ENCODE measurements at places on chromosomes 6 and 20.

GRCh38 chr6:133017581-133017980 lies 203.2 kb downstream of the RPS12 start:
- no peak for DNase-seq

DNA sequence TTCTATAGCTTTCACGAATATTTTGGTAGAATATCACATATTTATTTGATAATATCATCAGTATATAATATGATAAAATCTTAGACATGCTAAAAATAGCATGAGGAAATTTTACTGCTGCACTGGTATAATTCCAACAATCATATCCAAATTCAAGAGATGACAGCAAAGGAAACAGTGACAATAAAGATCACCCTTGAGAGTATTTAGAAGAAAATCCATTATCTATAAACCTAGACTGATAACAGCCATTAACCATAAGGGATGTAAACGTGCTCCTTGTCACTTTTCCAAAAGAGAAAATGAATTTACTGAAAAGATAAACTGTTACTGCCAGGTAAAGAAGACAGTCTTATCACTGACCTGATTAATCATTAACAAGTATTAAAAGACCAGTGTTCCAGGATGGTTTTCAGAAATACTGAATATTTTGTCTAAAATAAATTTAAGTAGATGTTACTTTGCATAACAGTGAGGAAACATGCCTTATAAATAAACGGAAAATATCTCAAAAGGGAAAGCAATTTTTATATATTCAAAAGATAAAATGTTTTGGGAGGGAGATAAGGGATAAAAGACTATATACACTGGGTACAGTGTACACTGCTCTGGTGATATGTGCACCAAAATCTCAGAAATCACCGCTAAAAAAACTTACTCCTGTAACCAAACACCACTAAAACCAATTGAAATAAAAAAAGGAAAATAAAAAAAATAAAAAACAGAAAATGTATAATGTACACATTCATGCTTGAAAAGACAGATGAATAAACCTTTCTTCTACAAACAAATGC lies 1704.7 kb downstream of the HACE1 start:
- DNase-seq, result no peak

- no peak for DNase-seq
These were observed 146.5 kb downstream of the ZDHHC14 start for GRCh38 chr6:157527471-157527907.

DNA sequence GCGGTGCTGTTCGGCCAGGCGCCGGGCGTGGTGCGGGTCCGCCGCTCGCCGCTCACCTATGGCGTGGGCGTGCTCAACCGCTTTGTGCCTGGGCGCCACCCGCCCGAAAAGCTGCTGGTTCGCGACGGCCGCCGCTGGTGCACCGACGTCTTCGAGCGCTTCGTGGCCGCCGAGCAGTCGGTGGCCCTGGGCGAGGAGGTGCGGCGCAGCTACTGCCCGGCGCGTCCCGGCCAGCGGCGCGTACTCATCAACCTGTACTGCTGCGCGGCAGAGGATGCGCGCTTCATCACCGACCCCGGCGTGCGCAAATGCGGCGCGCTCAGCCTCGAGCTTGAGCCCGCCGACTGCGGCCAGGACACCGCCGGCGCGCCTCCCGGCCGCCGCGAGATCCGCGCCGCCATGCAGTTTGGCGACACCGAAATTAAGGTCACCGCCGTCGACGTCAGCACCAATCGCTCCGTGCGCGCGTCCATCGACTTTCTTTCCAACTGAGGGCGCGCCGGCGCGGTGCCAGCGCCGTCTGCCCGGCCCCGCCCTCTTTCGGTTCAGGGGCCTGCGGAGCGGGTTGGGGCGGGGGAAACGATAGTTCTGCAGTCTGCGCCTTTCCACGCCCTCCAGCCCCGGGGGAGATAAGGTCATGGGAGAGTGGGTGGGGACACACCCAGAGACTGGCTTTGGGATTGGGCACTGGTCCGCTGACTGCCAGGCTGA lies 15.7 kb downstream of the ADISSP start:
- DNase-seq, result no peak

DNA sequence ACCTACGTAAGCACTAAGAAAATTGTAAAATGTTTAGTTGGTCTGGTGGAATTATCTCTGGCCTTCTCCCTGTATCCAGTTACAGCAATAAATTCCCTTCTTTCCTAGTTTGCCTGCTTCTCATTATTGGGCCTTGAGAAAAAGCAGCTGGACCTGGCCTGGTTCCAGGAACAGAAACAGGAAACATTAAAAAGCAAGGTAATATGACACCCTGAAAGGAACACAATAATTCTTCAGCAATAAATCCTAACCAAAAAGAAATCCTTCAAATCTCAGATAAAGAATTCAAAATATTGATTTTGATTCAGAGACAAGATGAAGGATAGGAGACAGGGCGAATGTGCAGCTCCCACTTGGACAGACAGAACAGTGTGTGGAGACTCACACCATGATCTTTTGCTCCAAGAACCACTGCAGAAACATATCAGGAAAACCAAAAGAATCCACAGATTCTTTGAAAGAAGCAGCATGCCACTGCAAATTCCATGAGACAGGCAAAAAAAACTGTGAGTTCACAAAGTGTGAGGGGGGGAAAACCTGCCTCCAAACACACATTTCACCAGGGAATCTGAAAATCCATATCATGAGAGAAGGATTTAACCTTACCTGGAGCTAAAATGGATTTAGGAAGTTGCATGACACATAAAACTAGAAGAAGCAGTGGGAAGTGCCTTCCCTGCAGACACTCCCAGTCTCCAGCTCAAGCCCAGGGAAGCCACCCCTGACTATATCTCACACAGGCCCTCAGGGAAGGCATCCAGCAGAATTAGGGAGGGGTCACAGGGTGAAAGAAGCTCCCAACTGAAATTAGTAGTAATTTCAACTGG lies 28.9 kb downstream of the TREM1 start:
- peak; percentile 23 for DNase-seq

Measured in SW480 (cell line).